ENCODE measurements at places on chromosomes 4 and X. TPM values are rescaled to one million over a fixed set of nuclear protein-coding genes. Genes with fewer than 3 reads are reported as not detected.

Gene PRDM8
- total RNA-seq, result 0.10 TPM

Gene AFM
- not detected for total RNA-seq

Gene LONRF3
- total RNA-seq, result 0.11 TPM

Gene TEX13C
- 0.09 TPM for total RNA-seq

Gene TMEM187
- 2.7 TPM for total RNA-seq

Gene PABPC1L2B
- total RNA-seq, result 1.7 TPM

Gene CCKAR
- total RNA-seq, result not detected

Gene BEX3
- total RNA-seq, result 330 TPM

Gene SSX1
- total RNA-seq, result not detected

Gene RAI2
- 2.0 TPM for total RNA-seq

Gene TLR10
- not detected for total RNA-seq

Gene LRIT3
- total RNA-seq, result 0.21 TPM

Gene GPRASP1
- total RNA-seq, result 1.6 TPM

Gene PDLIM5
- 58.9 TPM for total RNA-seq

Gene HTR2C
- 2.0 TPM for total RNA-seq

Gene CXCL6
- total RNA-seq, result 8.0 TPM

Gene VEGFC
- 1.4 TPM for total RNA-seq

Gene YTHDC1
- total RNA-seq, result 94.5 TPM

Gene KLHL4
- 16.9 TPM for total RNA-seq

Gene RHOXF2
- total RNA-seq, result not detected

Gene UGT2A3
- not detected for total RNA-seq

Gene CSAG3
- total RNA-seq, result not detected

Gene ZFP92
- 0.41 TPM for total RNA-seq

Gene SCML1
- total RNA-seq, result 2.0 TPM

Gene SLITRK2
- total RNA-seq, result 0.39 TPM

Gene GABRA4
- 0.33 TPM for total RNA-seq

Gene MAGEA10
- total RNA-seq, result not detected

Gene PASD1
- total RNA-seq, result not detected

Gene GLRB
- 0.54 TPM for total RNA-seq

Gene VCX3A
- 0.63 TPM for total RNA-seq

Gene RHOXF2B
- total RNA-seq, result not detected
